ENCODE measurements at places on chromosomes 1 and 21.

DNA sequence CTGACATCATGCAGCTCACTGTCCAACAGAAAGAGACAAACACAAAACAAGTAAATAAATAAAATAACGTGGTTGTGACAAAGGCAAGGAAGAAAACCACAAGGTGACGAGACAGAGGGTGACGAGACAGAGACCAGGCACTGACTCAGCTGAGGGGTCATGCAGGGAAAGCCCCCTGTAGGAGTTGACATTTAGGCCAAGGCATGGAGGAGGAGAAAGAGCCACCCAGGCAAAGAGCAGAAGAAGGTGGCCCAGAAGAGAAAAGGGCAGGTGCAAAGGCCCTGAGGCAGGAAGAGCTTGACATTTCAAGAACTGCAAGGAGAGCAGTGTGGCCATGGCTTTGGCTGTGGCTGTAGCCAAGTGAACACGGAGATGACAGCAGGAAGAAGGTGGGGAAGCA is 65.1 kb upstream of the ID3 start:
- no peak for DNase-seq

DNA sequence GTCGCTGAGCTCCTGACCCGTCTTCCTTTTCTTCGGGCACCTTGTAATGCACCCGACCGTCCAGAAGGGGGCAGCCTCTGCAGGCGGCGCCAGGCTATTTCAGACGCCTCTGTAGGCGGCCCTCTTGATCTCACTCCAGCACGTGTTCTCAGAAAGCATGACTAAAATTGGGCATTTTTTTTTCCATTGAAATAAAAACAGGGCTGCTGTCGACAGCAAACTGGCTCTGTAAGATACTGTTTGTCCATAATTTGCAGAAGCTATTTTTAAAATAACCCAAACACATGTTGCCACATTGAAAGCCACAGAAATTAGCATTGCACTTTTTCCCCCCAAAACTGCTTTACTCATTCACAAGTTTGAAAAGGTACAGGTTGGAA is 78.0 kb downstream of the STUM start:
- peak; percentile 80 for DNase-seq

GRCh38 chr1:64425521-64425920 is 44.4 kb upstream of the CACHD1 start:
- no peak for DNase-seq

GRCh38 chr1:38917337-38917736 is 24.3 kb downstream of the RHBDL2 start:
- DNase-seq: no peak

DNA sequence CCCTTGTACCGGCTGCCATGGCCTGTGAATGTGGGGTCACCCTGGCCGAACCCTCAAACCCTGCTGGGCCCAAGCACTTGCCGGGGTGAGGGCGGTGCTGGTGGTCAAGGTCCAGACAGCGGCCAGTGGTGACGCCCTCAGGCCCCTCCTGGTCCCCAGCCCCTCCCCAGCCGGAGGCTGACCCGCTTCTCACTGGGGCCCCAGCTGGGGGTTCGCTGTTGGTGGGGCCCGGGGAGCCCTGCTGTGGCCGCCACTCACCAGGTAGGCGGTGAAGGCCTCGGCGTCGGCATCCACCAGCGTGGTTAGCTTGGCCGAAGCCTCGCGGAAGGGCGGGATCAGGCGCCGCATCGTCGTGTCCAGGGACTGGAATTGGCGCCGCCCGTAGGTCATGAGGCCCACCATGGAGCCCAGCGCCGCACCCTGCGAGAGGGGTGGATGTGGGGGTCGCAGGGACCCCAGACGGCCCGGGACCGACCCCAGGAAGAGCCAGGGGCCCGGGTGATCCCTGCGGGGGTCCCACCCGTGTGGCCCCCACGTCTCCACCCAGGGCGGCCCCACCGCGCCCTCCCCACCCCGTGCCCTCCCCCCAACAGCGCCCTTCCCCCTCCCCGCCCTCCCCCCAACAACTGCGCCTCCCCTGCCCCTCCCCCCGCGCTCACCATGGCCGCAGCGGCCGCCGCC is 10.1 kb downstream of the FTCD start:
- peak; percentile 14 for DNase-seq

DNA sequence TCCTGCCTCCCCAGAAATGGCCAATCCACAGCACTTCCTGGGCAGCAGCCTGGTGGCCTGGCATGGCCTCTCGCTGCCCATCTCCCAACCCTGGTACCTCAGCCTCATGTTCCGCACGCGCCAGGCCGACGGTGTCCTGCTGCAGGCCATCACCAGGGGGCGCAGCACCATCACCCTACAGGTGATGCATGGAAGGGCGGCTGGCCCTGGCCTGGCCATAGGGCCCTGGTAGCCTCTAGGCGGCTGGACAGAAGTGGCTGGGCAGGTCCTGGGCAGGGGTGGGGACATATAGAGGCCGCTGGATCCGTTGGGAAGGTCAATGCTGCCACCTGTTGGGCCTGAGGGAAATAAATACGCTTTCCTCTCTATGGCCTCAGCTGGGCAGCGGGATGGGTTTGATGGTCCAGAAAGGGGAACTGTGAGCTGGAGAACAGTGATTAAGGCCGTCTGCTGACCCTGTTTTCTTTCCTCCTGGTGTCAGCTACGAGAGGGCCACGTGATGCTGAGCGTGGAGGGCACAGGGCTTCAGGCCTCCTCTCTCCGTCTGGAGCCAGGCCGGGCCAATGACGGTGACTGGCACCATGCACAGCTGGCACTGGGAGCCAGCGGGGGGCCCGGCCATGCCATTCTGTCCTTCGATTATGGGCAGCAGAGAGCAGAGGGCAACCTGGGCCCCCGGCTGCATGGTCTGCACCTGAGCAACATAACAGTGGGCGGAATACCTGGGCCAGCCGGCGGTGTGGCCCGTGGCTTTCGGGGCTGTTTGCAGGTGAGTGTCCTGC is 14.4 kb downstream of the CELSR2 start:
- peak; percentile 93 for DNase-seq

GRCh38 chr1:202553560-202554038 is 156.7 kb downstream of the SYT2 start:
- no peak for DNase-seq

- no peak for DNase-seq
Measured at GRCh38 chr1:226085675-226086285, 23.3 kb downstream of the H3-3A start.

DNA sequence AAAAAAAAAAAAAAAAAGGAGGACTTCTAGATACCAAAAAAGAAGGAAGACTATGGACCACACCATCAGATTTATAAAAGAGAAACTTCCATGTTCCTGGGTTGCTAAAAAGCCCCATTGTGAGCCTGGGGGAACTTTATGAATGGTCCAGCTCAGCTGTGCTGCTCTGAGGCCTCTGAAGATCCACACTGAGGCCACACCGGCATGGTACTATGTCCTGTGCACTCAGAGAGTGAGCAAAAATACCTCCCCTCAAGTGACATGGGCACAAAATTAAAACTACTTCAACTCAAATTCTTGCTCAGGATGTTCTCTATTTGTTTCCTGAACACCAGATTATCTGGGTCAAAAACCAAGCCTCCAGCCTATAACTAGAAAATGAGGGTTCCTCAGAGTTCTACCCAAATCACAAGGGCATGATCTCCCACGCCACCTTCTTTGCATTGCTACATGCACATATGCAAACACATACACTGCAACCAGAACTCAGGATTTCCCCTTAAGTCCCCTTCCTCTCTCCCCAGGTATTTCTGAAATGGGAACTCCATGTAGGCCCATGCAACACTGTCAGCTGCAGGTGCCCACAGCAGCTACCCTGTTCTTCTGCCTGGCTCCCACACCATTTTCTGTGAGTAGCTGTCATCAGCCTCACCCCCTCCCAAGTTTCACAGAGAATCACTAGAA is 94.4 kb downstream of the SH3GLB1 start:
- DNase-seq: no peak

GRCh38 chr1:41997153-41997552 is 78.4 kb upstream of the HIVEP3 start:
- no peak for DNase-seq

DNA sequence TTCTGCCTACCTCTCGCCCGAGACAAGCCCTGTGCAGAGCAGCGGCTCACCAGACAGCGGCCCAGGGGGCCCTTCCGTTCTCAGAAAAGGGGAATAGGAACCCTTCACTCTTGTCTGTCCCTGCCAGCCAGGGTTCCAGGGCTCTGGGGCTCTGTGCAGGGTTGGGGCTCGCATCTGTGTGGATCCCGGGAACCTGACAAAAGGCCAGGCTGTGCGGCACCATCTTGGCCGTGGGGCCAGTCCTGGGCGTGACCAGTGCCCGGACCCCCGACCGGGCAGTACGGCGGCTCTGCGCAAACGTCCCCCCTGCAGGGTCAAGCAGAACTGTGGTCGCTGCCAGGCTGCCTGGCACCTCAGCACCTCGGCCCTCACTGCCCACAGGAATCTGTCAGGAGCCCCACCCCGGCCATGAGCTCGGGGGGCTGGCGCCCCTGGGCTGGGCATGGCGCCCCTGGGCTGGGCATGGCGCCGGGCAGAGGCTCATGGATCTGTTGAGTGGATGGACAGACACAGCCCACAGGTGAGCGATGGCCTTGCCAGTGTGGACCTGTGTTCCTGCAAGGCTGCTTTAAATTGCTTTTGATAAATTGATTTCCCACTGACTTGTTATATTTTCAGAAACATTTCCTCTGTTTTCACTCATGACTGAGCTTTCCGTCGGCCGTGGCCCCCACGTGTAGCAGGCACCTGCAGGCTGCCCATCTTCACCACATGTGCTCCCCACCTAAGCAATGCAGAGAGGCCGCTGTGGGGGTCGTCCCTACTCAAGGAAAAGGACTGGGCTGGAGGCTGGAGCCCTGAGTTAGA is 59.0 kb downstream of the SLX9 start:
- DNase-seq: peak; percentile 8

- no peak for DNase-seq
Measured at GRCh38 chr1:31054958-31055481, 10.5 kb downstream of the PUM1 start.

GRCh38 chr1:205077158-205077933 is 6.9 kb downstream of the TMEM81 start:
- no peak for DNase-seq

GRCh38 chr1:155083865-155084721 is 5.5 kb downstream of the EFNA3 start:
- no peak for DNase-seq

- peak; percentile 56 for DNase-seq
Measured at GRCh38 chr1:110672001-110672752, 2.6 kb downstream of the KCNA3 start.

DNA sequence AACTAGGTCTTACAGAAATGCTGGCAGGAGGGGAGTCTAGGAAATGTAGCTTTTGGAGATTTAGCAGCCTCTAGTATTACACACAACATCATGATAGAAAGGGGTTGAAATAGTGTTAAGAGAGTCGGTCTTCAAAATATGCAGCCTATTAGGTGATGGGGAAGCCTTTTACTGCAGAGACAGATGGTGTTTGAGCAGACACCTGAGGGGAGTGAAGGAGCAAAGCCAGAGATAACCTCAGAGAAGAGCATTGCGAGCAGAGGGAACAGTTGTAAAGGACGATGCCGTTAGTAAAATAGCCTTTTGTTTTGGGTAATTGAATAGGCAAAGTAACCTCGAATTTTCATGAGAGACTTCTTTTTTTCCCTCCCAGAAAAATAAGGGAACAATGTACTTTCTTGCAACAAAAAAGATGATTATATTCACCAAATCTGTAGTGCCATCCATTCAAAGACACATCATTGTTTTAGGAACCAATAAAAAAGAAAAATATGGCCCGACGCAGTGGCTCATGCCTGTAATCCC is 66.3 kb upstream of the KIF1B start:
- DNase-seq: no peak

- DNase-seq: no peak
Measured at GRCh38 chr1:101849356-101849755, 147.4 kb downstream of the OLFM3 start.

DNA sequence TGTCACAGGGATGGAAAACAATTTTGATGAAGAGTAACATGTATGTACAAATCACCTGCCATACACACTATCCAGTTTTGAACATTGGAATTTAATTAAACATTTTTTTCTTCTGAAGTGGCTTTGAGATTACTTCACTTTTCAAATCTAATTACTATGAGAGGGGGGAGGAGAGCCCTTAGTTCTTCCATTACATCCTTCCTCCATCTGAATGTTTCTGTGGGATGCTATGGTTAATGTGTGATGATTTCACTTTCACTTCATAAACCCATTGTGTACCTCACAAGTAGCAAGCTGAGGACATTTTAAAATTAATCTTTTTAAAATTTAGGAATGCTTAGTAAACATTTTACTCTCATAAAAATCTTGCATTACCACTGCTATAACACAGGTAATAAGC is 156.9 kb downstream of the RUNX1 start:
- no peak for DNase-seq

DNA sequence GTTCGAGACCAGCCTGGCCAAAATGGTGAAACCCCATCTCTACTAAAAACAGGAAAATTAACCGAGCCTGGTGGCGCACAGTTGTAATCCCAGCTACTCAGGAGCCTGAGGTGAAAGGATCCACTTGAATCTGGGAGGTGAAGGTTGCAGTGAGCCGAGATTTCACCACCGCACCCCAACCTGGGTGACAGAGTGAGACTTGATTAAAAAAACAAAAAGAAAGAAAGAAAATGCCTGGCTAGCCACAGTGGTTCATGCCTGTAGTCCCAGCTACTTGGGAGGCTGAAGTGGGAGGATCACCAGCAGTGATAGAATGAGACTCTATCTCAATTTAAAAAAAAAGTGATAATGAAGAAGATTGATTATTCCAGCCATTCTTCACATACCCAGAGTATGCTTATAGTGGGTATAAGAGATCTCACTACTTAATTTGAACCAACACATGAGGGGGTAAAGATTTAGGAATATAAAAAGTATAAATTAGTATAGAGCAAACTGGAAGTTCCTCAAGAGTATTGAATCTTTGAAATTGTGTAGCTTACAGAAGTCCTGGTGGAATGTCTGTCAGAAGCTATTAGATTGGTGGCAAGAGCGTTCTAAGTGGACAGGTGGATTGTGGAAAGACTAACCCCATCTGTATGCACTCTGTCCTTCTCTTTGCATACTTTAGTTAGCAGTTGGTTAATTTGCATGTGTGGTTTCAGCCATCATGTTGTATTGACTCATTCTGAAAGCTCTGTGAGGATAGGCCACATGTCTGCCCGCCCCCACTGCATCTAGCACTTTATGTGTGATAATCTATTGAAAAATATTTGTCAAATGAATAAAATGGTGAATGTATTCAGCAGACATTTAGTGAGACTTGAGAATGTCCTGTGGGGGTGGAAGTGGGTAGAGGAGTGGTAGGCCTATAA is 25.0 kb downstream of the RLF start:
- DNase-seq: no peak

DNA sequence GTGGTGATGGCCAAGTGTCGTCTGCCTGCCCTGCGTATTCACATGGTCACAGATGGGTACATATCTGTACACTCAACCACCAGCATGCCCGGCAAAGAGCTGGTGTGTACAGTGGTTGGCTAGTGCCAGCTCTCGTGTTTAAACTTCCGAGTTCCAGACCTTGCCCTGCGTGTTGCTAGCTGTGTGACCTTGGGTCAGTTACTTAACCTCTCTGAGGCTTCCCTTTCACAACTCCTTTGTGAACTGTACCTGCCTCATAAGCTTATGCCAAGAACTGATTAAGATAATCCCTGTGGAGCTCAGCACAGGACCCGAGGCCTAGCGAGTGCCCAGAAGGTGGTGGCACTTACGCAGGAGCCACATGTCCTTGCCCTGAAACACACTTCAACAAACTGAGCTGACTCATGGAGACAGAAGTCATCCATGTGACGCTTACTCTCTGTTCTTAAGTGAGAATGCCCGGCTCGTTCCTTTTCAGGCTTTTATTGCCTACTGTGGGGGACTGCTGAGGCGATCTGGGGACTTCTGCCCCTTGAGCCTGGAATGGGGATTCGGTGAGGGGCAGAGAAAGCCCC is 55.4 kb downstream of the ALPL start:
- DNase-seq: no peak

All from glutamatergic neuron (in vitro differentiated cells).